Hematopoietic multipotent progenitor cell (in vitro differentiated cells): ENCODE measurements at places on chromosomes 1 and 21. TPM values are rescaled to one million over a fixed set of nuclear protein-coding genes. Genes with fewer than 3 reads are reported as not detected.

DNA sequence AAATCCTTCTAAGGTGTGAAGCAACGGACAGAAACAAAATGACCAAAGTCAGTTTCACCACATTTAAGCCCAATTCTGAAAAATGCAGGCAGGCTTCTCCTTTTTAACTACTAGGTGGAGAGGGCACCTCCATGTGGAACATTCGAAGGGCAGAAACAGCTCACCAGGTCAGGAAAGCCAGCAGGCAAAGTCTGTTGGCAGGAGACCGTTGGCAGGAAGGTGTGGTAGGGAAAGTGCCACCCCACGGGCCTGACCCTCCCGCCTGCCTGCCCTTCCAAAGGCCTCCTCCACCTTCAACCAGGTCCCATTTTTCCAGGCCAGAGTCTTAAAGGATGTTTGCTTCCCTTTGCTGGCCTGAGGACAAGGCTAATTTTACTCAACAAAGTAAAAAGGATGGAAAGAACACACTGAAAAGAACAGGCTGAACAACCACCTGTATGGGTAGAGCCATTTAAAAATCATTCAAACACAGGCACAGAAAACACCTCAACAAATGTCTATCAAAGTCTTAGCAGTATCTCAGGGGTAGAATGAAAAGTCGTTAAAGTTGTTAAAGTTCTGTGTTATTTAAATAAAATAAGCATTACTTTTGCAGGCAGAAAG, 26.4 kb downstream of the CAPZB start:
- DNase-seq, result no peak

DNA sequence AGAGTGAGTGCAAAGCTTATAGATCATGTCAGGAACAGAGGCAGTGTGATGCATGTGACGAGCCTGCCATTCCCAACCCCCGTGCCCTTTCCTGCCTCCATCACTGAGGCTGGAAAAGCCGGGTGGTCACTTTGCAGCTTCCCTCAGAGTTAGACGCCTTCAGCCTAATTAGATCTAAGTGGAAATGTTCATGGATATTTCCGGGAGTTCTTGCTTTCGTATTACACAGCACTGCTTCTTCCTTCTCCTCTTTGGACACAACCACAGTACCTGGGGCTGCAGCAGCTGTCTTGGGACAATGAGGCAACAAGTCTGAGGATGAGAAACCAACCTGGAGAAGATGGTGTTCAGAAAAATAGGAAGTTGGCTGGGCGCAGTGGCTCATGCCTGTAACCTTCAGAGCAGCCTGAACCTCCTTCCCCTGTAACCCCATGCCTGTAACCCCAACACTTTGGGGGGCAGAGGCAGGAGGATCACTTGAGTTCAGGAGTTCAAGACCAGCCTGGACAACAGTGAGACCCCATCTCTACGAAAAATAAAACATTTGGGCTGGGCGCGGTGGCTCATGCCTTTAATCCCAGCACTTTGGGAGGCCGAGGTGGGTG, 24.5 kb downstream of the SERINC2 start:
- no peak for DNase-seq

DNA sequence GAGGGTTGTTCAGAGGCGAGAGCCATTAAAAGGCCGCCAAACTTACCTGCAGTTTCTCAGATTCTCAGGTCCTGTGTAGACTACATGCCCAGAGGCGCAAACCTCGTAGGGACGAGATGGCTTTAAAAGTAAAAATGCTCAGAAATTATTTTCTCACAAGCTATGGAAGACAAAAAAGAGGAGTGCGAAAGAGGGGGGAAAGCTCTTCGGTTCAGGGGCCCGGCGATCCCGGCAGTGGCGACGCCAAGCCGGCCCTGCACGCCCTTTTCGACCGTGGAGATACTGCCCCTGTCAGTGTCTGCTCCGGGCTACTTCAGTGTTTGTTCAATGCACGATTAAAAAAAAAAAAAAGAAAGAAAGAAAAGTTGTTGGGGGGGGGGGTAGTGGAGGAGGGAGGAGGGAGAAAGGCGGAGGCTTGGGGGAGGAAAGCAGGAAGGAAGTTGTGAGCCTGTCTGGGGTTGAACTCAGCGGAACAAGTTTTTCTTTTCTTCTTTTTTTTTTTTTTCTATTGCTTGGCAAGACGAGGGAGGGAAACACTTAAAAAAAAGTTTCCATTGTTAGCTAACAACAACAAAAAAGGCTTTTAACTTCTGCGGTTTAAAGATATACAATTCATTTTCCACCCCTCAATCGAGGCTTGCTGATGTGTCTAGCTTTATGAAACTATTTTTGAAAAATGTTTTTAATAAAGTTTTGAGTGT, at the start of gene ITPKB:
Gene ITPKB, minus strand, starts transcription at position 288 of the 701 bp plus-strand sequence. CDS start 1,824 bp downstream, outside the sequence.
- DNase-seq, result no peak

DNA sequence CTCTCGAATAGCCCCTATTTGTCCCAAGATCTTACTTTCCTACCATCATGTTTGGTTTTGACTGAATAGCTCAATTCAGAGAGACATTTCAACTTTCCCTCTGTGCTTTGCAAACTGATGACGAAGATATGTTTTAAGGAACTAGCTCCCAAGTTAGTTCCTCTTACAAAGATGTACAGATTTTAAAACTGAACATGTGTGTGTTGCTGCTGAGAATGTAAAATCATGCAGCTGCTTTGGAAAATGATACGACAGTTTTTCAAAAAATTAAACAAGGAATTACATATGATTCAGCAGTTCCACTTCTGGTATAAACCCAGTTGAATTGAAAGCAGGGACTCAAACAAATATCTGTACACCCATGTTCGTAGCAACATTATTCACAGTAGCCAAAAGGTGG, 33.6 kb downstream of the KIF26B start:
- DNase-seq, result no peak

DNA sequence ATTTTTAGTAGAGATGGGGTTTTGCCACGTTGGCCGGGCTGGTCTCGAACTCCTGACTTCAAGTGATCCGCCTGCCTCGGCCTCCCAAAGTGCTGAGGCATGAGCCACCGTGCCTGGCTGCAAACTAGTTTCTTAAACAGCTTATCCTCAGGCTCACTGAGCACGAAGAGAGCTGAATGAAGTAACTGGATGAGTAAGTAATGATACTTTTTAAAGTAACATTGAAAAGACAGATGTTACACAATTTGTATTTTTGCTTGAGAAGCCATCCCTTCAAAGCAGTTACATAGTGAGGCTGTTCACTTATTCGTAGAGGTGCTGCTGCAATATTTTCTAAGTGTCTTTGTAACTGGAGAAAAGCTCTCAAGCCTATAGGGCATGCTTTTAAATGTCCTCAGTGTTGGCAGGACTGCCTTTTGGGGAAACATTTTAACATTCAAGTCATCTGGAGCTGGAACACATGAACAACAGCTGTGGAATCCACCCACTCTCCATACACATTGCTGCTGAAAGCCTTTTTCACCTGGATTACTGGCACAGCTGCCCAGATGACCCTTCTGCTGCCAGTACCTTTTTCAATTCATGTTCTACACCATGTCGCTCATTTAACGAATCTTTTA, 2.7 kb upstream of the YBX1 start:
- no peak for DNase-seq

DNA sequence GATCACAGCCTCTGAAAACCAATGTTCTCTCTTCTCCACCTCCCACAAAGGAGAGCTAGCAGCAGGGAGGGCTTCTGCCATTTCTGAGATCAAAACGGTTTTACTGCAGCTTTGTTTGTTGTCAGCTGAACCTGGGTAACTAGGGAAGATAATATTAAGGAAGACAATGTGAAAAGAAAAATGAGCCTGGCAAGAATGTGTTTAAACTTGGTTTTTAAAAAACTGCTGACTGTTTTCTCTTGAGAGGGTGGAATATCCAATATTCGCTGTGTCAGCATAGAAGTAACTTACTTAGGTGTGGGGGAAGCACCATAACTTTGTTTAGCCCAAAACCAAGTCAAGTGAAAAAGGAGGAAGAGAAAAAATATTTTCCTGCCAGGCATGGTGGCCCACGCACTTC, 35.8 kb upstream of the TDRD10 start:
- peak; percentile 85 for DNase-seq

- DNase-seq, result no peak
Measured at GRCh38 chr1:201715351-201715750, 113.6 kb upstream of the IPO9 start.

DNA sequence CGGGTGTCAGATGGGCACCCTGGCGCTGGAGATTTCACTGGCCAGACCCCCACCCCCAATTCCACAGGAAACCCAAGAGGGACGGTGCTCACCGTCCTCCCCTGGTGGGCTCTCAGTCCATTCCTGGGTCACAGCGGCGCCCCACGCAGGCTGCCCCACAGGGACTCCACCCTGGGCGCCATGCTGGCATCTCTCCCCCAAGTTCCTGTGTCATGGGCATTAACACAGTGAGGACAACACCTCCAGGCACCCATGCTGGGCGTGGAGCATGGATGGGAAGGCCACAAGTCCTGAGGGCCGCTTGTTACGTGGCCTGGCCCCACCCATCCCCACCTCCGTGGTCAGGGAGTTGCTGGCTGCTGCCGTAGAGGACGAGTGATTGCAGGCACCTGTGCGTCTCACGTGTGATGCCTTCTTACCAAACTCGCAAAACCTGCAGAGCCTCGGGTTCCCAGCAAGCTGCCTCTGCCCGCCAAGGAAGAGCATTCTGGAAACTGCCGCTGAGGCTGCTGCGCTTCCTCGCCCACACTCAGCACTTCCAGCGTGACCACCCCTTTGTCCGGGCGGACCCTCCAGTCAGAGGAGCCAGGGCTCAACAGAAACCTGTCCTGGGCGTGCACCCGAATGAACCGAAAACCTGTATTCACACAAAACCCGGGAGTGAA, 60.3 kb downstream of the SLX9 start:
- DNase-seq, result no peak

- DNase-seq, result no peak
Measured at GRCh38 chr1:175826705-175827104, 83.3 kb upstream of the TNR start.

GRCh38 chr1:115065021-115065420, 24.3 kb downstream of the TSPAN2 start:
- DNase-seq, result no peak

GRCh38 chr1:18410407-18410806, 70.3 kb upstream of the KLHDC7A start:
- DNase-seq, result no peak

DNA sequence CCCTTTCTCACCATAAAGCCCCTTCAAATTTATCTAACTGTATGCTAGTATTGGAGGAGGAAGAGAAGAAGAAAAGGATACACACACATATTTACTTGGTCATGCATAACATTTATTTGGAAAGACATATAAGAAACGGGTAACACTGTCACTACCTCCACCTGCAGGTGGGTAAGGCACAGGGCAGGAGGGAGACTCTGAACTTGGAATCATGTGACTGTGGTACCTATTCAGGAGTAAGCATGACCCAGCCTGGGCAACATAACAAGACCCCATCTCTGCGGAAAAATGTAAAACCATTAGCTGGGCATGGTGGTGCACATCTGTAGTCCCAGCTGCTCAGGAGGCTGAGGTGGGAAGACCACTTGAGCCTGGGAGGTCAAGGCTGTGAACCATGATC, 1.4 kb upstream of the PADI6 start:
- peak; percentile 40 for DNase-seq

DNA sequence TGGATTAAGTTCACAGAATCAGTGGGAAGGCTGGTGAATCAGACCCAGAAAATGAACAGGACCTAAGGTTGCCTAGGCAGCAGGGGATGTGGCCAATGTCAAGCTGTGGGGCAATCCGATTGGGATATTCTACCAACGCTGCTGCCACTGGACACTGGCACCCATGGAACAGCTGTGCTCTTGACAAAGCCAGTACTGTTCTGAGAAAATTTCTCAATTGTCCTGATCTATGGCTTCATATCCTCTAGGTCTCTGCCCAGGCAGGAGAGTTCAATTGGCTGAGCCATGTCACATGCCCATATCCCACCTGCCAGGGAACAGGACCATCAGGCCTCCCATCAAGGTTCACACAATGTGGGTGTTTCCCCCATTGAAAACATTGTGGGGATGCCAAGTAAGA, 6.2 kb downstream of the TACSTD2 start:
- no peak for DNase-seq

DNA sequence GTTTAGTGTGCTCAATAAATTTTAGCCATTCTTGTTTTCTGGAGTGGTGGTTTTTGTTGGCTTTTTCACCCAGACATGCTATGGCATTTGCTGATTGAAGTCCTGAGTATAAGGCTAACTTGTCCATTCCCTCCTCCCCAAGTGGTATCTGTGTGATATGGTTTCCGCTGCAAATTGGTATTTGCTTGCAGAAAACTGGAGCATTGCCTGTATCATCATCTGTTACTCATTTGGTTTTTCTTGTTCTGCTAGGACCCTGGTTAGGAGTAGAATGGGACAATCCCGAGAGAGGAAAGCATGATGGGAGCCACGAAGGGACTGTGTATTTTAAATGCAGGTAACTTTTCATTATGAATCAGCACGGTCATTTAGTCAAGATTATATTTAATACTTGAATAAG, 34.0 kb downstream of the TBCE start:
- no peak for DNase-seq

GRCh38 chr1:236175642-236176336, 33.5 kb downstream of the GPR137B start:
- DNase-seq, result no peak

GRCh38 chr1:244802556-244803239, 32.8 kb upstream of the COX20 start:
- DNase-seq, result no peak

DNA sequence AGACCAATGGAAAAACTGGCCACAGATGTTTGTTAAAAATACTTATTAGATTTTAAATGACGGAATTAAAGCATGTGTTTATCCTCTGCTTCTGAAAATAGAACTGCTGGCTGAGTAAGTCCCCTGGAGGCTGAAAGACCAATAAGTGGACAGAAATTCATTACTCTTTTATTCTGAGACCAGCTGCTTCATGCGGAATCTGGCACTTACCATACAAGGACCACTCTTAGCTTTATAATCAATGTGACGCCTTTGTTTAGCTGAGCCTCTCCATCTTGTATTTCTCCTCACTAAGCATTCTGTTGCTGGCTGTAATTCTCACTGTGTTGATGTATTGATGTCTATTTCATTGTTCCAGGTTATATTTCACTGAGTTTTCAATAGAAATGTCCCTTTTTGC, 6.3 kb upstream of the EXO1 start:
- no peak for DNase-seq

- no peak for DNase-seq
Measured at GRCh38 chr1:174008979-174009378, 13.2 kb downstream of the RC3H1 start.

DNA sequence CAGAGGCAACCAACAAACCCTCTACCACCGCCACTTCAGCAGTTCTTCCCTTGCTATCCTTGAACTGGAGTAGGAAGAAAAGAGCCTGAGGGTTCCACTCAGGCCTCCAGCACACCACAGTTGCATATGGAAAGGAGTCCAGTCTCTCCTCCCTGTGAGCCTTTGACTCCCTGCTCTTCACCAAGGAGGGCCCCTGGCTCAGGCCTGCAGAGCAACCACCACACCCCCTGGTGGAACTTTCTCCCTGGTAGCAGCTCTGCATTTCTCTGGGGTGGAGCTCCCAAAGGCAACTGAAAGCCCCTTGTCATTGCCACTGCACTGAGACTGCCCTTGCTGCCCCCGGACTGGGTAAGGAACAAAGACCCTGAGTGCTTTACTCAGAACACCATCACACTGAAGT, 1021.5 kb upstream of the ADGRL2 start:
- no peak for DNase-seq

CFAP74 gene
- total RNA-seq, result not detected

SMCP gene
- not detected for total RNA-seq

ZYG11A gene
- not detected for total RNA-seq

BEST4 gene
- total RNA-seq, result 0.27 TPM

WNT4 gene
- total RNA-seq, result under 0.01 TPM

THRAP3 gene
- 42.8 TPM for total RNA-seq

DNASE2B gene
- not detected for total RNA-seq

LRIF1 gene
- total RNA-seq, result 4.6 TPM

VTCN1 gene
- total RNA-seq, result not detected

APOBEC4 gene
- not detected for total RNA-seq
